ENCODE measurements at places on chromosomes 11 and 22.

- no peak for DNase-seq
Measured at GRCh38 chr11:58730507-58731089, 1.1 kb downstream of the GLYAT start.

DNA sequence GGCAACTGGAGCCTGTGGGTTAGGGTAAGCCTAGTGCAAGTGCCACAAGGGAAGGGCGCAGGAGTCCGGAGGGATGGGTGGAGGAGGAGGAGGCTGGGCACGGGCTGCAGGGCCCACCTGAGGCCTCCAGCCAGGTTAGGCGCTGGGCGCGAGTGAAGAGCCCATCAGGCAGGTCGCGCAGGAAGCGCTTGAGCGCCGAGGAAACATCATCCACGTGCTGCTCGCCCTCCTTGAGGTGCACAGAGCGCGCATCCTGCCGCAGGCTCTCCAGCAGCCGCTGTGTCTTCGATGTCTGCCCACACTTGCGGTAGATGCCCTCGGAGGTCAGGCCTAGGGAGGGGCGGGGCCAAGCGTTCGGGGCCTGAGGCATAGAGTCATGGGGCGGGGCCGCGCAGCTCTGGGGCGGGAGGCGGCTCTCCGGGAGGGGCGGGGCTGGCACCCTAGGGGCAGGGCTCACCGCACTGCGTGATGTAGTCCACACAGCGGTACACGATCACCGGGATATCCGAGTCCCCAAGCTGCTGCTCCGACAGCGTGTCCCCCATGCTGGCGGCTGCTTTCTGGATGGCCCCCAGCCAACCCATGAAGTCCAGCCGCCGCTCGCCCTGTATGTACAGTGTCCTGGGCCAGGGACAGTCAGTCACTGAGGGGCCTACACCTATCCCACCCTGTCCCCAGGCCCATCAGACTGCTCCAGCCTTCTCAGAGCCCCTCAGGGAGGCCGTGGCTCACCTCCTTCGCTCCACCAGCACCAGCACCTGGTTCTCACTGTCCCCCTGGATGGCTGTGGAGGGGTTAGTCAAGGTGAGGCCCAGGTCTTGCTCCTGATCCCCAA is 22.9 kb upstream of the PDE2A start:
- DNase-seq, result no peak

GRCh38 chr11:132888226-132888625 is 644.1 kb downstream of the OPCML start:
- no peak for DNase-seq

DNA sequence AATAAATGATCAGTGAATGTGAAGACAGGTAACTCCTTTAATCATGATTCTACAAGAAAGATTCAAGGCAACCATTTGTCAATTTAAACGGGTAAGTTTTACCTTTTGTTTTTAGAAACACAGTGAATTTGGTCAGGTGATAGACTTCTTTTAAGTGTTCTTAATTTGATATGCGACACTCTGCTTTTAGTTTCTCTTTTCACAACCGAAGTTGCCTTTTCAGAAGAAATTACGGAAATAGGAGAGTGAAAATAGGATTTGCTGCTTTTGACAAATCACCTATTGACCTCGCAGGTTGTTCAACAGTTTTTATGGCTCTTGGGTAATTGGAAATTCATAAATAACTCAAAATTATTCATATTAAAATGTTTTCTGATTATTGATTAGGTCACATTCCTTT is 142.1 kb downstream of the CNTN5 start:
- DNase-seq, result no peak

DNA sequence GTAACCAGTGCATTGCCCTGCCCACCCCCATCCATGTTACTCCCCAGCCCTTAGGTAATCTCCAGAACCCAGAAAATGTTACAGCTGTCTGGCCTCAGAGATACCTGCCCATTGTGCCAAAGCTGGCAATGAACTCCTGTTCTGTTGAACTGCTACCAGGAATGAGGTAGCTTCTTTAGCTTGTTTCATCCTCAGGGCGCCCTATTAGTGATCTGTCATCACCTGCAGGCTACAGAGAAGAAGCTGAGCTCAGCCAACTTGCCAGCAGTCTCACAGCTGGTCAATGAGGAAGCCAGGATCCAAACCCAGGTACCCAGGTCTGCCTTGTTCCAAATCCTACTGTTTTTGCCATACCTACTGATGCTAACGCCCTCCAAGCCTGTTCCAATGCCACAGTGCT is 88.7 kb downstream of the GALNT18 start:
- no peak for DNase-seq

- no peak for DNase-seq
Measured at GRCh38 chr11:32487270-32487669, 51.9 kb upstream of the WT1 start.

DNA sequence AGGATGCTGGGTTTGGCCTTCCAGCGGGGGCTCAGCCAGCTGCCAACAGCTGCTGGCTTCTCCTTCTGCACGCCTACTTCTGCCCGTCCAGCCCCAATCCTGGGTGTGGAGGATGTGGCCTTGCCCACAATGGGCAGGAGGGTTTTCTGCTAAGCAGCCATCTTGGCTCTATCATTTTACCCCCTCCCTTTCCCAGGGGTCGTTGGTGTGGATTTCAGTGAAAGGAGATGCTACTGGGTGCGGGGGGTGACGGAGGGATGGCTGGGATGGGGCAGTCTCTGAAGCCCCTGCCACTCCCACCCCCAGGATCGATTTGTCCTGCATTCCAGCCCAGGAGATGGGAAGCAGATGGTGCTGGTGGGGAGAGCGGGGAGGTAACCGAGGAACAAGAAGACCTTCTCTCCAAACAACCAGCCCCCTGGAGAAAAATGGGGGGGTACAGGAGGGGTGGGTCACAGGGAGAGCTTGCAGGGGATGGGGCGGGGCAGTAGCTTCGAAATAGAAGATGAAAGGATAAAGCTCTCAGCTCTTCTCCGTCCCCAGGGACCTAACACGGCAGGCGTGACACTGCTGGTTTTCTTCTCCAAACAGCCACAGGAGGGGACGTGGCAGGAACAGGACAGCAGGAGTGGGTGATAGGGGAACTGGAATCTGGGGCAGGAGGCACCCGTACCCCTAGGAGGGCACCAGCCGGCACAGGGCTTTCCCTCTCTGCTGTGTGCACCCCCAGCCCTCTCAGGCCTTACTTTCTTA is 68.9 kb downstream of the NECTIN1 start:
- DNase-seq, result no peak

DNA sequence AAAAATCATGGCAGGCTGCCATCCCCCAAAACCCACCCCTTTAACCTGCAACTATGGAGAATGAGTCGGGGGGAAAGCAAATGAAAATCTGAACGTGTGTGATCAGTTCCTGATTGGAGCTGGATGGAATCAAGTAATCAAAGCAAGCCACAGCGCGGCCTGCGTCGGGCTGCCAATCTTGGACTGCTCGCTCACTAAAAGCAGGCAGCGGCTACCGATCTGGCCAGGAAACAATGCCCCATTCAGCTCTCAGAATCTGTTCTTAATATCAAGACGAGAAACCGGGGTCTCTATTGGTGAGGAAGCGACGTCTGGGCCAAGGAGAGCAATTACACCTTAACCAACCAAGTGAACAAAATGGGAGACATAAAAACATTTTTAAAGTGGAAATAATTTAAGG is 472.2 kb downstream of the SOX6 start:
- no peak for DNase-seq

DNA sequence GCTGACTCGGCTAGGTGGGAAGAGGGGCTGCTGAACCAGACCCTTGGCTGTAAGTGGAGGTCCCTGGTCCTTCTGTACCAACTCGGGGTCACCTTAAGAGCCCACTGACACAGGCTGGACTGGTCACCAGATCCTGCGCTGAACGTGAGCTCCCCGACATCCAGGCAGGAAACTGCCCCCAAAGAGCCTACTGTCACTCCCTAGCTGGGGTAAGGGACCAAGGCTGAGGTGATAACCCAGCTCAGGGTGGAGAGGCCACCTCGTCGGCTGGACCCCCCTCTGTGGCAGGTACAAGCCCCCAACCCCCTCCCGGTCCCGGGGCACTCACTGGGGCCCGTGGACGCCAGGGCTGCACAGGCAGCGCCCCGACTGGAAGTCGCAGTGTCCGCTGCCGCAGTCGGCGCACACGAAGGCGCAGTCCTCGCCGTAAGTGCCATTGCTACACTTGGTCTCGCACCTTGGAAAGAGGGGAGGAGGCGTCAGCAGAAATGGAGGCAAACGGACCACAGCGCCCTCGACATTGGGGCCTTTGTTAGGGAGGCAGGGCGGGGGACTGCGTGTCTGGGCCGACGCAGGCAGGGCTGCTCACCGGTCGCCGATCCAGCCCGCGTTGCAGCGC is 7.4 kb downstream of the SCARF2 start:
- DNase-seq, result no peak

DNA sequence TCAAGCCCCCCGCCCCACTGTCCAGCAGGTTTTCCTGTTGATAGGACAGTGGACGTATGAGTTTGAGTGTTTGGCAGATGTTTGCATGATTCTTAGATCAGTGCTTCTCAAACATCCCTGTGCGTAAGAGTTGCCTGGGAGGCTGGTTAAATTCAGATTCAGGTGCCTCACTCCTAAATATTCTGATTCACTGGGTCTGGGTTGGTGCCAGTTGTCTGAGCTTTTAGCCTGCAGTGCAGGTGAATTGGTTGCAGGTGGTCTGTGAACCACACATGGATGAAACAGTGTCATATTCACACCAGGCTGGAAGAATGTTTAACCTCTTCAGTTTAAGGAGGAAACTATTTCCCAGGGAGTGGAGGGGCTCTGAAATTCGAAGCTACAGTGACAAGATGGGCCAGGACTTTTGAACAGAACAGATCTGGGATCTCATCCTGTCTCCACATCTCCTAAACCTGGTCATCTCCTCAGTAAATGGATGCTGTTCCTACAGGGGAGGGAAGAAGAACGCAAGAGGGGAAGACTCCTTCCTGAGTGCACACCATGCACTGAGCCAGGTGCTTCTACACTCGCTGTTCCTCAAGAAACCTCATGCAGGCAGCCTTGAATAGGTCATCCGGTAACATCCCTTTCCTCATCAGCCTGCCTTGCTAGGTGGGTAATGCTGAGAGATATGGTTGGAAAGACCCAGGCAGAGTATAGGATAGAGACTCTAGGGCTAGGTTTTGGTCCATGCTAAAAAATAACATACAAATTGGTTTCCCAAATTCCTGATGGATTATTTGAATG is 47.8 kb downstream of the TEAD1 start:
- no peak for DNase-seq

DNA sequence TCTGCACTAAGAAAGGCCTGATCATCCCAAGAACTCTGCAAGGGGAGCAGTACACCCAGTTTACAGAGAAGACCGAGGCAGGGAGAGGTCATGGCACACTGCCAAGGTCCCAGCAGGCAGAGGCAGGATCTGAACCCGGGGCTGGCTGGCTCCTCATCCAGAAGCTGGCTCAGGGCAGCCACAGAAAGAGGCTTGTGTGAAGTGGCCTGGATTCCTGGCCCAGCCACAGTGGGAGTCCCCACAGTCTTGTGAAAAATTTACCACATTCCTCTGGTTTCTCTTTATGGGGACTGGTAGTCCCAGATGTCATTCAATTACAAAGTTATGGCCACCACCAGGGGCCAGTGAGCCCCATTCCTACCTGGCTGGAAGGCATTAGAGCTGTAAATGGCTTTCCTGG is 440.5 kb downstream of the MIAT start:
- DNase-seq, result no peak

GRCh38 chr11:110777775-110778174 is 65.5 kb upstream of the ARHGAP20 start:
- DNase-seq, result peak; percentile 16

DNA sequence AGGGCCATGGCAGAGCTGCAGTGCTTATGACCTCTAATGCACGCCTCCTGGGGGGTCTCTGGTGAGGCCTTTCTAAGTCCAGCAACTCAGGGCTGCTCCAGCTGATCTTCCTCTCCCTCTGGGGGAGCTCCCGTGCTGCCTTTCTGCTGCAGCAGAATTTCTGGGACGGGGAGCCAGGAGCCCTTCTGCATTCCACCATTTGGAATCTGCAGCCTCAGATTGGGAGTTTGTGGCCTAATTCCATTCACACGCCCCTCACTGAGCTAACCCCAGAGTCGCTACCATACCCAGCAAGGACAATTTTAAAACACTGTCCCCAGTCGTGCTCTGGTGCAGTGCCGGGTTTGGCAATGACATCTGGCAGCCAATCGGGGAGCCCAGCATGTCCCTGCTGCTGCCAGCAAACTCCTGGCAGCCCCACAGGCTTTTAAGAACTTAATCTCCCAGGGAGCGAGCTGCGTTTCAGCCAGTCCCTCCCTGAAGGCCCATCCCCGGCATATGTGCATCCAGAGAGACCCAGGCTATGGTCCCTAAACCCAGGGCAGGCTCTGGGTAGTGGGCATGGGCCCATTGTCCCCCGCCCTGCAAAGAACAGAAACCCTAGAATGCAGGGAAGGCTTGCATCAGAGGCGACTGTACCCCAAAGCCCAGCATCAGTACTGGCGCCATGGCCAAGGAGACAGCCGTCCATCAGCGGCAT is 4.7 kb downstream of the SHANK2 start:
- no peak for DNase-seq

DNA sequence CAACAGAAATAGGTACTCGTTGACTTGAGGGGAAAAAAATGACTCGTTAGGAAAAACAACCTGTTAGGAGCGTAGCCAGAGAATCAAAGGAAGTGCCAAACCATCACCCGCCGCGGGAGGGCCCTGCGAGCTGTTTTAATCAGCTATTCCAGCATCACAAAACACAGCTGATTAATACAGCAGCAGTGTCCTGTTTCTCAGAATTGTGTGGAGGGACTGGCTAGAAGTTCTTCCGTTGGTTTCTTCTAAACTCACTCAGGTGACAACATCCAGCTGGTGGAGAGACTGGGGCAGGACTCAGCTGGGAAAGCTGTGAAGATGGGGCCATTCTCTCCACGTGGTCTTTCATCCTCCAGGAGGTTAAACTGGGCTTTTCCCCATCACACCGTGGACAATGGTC is 28.0 kb downstream of the HSPA8 start:
- no peak for DNase-seq

DNA sequence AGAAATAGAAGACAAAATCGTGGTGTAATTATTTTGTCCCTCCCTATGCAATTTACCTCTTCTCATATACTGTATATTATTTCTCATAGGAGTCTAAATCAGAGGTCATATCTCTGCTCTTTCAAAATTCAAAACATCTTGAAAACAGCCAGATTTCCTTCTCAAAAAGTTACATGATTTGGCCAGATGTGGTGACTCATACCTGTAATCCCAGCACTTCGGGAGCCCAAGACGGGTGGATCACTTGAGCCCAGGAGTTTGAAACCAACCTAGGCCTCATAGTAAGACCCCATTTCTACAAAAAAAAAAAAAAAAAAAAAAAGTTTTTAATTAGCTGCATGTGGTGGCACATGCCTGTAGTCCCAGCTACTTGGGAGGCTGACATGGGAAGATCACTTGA is 29.0 kb upstream of the DNAJB7 start:
- DNase-seq, result peak; percentile 65

DNA sequence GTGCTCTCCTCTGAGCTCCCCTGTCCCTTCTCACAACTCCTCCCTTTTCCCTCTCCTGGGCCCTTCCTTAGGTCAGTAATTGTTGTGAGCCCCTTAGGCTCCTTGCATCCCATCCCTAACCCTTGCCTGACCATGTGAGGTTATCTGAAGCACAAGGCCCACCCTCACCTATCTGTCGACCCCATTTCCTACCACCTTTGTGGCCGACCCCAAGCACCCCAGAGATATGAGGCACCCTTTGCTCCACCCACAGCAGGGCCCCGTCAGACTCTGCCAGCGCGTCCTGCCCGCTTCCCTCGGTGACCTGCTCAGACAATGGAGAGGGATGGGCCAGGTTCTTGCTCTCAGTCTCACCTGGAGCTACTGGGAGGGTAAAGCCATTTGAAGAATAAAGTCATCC is 1.3 kb downstream of the GNG3 start:
- DNase-seq, result no peak

- DNase-seq, result no peak
Measured at GRCh38 chr22:43953988-43954785, 1.1 kb upstream of the SAMM50 start.

GRCh38 chr11:46296059-46296527 is 18.6 kb downstream of the CREB3L1 start:
- no peak for DNase-seq

Data from HFF-Myc (cell line).